ENCODE measurements at places on chromosomes 7 and 10.

- no peak for DNase-seq
Observed at GRCh38 chr10:5594271-5595049, 69.7 kb downstream of the CALML3 start.

GRCh38 chr7:13035233-13035632 lies 347.8 kb downstream of the ARL4A start:
- no peak for DNase-seq

DNA sequence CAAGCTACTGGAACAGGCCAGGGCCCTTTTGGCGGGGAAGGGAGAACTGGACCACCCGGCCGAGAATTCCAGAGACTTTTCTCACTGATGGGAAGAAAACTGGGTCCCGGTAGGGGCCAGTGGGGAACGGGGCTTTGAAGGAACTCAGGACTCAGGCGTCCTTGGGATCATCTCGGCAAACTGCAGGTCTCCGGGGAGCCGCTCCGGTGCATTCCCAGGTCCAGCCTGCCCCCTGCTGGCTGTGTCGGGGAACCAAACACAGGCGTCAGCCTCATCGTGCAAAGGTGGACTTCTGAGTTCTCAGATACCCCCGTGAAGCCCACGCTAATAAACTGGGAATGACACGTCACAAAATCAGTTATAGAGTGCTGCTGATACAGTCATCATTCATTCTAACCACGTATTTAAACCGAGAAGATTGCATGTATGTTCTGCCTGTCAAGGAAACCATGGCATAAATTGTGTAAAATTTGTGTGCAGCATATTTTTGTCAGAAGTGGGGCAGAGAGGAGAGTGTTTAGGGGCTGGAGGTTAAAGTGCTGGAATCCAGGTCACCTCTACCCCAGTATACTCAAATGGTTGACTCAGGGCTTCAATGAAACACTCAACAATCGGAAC lies 76.1 kb upstream of the CPXM2 start:
- DNase-seq, result peak; percentile 8

DNA sequence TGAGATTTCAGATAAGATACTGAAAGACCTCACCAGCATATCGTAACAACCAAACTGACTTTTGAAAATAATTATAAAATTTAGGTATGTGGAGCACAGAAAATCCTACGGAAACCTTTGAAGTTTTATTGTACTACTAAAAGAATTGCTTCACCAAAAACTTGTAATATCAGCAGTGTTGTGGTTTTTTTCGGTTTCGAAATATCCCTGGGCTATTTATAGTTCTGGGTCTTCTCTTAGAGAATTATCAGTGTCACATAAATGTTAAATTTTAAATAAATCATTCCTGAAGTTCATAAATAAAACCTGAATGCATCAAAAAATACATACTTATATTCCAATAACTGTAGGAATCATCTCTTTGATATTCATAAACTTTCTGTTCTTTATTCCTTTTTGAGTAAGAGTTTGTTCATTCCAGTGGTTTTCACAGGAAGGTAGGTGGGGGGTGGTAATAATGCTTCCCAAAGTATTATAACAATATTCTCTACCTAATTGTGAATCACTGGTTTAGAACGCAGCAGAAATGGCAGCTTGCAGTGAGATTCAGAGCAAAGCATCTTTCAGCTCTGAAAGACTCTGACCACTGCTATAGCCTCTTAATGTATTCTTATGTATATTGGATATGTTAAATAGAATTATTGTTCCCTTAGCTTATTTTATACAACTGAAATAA lies 60.2 kb downstream of the ZNF277 start:
- no peak for DNase-seq

DNA sequence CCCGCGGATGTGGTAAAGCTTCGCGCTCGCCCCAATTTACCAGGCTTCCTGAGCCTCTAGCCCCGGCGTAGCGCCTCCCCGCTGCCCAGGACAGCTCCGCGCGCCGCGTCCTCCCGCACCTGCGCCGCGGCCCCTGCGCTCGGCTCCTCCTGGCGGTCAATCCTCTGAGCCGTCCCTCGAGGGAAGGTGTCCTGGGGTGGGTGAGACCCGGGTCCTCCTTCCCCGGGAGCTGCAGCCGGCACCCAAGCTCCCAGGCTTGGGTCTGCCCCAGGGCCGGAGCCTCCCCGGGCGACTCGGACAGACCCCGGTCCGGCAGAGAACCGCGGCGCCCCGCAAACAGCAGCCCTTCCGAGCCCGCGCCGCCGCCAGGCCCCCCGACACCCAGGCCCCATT lies 512 bp downstream of the OSBPL3 start:
- peak; percentile 47 for DNase-seq

DNA sequence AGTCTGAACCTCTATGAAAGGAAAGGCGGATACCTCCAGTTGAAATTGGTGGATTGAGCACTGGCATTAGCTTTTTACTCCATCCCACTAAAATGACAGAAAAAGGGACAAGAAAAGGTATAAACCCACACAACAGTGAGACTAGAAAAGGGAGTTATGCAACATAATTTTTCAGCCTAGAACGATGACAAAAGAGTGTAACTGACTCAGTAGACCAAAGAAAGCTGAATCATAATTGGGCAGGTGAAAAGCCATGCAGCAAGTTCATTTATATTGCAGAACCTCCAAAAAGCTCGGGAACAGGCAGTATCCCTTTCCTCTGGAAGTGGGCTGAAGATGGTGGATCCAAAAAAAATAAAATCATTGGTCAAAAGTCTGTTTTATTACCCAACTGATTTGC lies 30.5 kb upstream of the ZCCHC24 start:
- no peak for DNase-seq

DNA sequence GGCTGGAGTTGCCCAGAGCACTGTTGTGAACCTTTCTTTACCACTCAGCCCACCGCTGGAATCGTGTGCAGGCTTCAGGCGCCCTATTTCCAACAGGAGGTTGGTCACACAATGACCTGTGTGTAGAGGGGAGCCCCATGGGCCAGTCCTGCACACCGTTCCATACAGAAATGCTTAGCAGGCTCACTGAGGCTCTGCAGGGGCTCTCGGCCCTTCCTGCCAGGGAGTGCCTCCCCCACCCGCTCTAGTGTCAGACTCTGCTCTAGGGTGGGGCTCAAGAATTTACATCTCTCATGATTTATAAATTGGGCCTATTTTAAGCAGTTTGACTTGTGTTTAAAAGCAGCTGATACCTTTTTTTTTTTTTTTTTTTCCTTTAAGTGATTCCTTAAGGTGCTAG lies 42.0 kb downstream of the SHH start:
- DNase-seq, result no peak

DNA sequence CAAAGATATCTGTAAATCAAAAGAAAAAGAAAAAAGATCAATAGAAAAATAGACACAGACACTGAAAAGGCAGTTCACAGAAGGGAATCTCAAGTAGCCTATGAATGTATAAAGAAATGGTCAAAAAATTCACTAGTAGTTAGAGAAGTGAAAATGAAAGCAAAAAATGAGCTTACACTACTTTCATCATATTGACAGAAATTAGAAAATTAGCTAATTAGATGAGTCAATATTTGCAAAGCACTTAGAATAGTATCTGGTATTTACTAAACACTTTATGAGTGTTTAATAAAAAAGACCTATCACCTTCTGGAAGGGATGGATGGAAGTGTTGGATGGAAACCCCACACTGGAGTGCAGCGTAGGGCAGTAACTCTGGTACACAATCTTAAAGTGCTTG lies 1.7 kb upstream of the CFAP58 start:
- no peak for DNase-seq

GRCh38 chr10:71805776-71806703 lies 32.7 kb upstream of the VSIR start:
- DNase-seq, result no peak

GRCh38 chr10:58019863-58020537 lies 247.7 kb downstream of the IPMK start:
- DNase-seq, result no peak

DNA sequence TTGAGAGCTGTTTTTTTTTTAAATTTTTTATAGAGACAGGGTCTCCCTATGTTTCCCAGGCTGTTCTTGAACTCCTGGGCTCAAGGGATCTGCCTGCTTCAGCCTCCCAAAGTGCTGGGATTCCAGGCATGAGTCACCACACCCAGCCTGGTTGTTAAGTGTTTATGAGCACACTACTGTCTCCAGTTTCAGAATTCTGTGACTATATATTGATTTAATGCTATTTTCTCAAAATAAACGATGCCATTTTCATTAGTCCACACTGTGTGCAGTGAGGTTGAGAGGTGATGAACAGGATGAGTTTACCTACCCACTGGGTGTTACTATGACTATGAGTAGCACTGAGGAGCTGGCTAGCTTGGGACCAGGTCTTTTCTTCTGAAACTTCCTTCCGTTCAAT lies 110.9 kb upstream of the FAM180A start:
- no peak for DNase-seq

- DNase-seq, result no peak
Observed at GRCh38 chr7:23615331-23615730, 18.1 kb downstream of the CCDC126 start.

DNA sequence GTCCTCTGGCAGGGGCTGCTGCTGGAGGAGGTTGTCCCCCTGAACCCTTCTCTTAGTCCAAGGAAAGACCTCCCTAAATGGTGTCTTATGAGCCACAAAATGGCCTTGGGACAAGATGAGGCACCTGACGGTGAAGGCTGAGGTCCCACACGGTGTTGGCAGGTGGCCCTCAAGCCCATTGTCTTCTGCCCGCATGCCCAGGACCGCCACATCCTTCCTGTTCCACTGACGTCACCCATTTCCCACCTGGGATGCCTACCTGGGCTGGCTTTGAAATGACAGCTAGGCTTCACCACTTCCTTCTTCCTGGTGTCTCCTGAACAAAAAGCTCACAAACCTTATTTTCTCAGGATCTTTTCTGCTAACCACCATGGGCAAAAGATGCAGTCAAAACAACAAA lies 2.1 kb upstream of the DMBT1 start:
- DNase-seq, result no peak

- DNase-seq, result no peak
Observed at GRCh38 chr10:77925795-77926565, 575 bp downstream of the DLG5 start.

- no peak for DNase-seq
Observed at GRCh38 chr7:118312966-118313365, 88.5 kb downstream of the ANKRD7 start.

DNA sequence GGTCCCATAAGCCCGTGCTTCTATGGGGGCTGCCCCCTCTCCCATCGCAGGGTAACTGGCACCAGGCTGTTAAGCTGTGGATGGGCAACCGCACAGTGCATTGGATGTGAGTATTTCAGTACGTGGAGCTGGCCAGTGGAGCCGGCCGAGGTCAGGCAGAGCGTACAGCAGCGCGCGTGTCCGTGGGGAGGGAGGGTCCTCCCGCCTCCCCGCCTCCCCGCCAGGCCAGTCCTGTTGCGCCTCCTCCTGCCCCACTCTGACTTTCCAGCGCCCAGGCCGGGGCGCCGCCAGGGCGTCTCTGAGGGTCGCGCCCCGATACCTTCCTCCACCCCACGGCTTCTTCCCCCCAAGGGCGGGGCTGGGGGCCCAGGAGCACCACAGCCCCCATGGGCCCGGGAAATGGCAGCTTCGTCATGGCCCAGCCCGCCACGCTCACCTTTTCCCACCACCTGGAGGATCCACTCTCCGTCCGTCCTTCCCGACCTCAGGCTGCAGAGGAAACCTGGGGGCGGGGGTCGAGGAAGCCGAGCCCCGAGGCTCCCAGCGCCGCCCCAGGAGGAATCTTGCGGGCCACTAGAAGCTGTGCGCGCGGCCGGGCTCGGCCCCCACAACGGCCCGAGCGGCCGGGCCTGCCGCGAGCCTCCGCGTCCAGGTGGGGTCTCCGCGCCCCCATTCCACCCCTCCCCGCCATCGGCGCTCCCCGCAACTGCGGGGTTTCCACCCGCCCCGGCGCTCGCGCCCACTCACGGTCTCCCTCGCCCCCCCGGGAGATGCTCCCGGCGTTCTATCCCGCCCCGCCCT lies 831 bp upstream of the PFKP start:
- DNase-seq, result no peak

GRCh38 chr10:98489561-98490481 lies 43.1 kb upstream of the HPS1 start:
- no peak for DNase-seq

DNA sequence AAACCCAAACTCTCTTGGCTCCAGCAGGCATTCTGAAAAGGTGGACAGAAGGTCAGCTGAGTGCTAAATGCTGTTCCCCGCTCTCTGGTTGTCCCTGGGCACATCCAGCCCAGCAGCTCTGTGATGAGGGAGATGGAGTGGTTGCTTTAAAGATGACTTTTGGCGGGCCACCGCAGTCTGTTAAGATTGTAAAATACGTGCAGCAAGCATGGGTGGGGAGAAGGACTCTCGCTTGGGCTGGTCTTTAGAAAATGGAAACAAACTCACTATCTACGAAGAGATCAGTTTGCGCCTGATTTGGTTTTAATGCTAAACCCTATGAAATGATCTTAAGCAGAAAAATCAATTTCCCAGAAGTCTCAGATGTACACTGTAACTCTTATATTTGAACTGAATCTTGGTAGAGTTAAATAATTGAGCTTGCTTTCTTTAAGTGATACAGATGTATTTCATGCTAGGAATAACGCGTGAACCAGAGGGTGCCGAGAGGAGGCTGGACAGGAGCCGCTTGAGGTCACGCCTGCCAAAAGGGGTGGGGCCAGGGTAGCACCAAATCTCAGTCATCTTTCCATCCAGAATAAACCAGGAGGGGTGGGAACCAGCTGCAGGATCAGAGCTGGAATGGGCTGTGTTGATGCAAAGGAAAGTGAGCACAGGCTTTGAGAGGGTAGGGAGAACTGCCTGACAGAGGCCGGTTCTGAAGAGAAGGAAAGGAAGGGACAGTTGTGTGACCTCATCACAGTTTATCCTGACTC lies 170.2 kb upstream of the MKI67 start:
- no peak for DNase-seq

DNA sequence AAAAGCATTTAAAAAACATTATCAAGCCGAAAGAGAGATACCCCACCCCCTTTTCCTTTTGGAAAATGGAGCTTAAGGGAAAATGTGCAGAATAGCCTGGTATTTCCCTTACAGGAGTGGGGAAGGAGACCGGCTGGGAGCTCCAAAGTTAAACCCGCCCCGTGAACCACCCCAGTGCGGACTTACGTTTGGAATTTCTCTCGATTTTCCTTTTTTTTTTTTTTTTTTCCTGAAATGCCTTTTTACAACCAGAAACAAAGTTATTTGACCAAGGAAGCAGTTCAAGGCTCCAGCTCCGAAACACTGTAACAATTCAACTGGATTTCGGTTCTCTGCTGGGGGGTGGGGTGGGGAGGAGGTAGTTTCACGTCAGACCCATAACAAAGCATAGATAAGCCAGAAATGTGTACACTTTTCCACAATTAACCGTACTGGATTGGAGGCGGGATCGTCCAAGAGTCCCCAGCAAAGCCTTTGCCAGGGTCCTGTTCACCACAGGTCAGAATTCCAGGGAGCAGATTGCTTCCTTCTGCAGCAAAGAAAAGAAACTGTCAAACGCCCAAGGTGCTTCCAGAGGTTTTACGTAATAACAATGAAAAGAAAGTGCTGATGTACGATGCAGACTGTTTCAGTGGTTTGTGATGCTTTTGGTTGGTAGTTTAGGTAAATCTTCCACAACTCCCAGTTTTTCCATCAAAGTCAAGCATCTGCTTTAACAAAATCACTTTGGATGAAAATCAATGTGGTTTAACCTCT lies 6.7 kb downstream of the SKIDA1 start:
- no peak for DNase-seq

DNA sequence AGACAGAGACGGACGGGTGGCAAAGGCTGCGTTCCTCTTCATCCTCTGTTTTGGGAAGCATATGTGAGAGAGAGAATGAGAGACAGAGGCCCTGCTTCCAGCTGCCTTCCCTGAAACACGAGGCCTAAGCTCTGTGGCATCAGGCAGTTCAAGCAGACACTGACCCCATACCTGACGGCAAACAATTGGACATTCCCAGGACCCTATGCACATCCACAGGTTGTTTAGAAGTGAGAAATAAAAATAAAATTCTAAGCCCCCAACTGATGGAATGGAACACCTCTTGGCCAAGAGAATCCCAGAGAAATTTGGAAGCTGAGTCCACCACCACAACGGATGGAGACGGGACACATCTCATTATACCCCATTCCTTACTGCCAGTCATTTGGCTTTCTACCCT lies 105.3 kb downstream of the CPXM2 start:
- no peak for DNase-seq

All from GM12864 (cell line).